ENCODE measurements at places on chromosomes 3 and 15.

DNA sequence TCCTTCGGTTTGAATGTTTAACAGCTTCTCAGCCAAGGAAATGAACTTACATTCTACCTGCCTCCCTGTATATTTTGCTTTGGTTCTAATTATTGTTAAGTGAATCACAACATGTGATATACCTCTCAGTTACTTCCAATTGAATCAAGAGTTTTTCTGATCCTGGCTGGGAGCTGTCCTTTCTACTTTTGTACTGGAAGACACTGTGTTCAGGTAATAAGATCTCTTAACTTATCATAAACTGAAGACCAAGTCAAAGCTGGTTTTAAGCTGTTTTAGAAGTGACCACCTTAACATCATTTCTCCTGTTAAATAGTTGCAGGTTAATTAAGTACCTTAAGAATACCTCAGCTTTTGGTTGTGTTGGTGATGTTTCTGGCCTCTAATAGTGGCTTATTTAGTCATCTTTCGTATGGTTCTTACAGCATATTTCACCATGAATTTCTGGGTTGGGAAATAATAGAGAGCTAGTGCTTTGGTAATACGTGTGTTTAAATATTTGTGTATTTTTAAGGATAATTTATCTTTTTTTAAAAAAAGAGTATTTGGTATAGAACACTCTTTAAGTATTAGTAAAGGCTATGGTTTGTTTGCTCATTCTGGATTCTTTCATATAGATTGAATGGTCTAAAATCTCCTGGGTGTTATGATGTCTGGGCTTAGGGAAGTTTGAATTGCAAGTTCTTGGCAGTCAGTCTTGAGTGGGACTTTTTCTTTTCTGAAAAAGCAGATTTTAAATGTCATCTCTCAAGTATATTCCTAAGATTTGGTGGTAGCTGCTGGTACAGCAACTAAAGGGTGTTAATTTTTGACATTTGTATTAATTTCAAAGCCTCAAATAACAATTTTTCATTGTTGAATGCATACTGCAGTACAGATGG is 1.6 kb downstream of the RAB8B start:
- H3K27ac ChIP-seq, result no peak overlapping the region
- H3K36me3 ChIP-seq, result no peaks in the 10 kb centered on the region
- H3K4me3 ChIP-seq, result peak overlapping the region; percentile 92
- peaks cover 5% of the 10 kb centered on the region for H3K4me1 ChIP-seq
- peaks cover 7% of the 10 kb centered on the region for H3K27me3 ChIP-seq
- DNase-seq, result no peak

DNA sequence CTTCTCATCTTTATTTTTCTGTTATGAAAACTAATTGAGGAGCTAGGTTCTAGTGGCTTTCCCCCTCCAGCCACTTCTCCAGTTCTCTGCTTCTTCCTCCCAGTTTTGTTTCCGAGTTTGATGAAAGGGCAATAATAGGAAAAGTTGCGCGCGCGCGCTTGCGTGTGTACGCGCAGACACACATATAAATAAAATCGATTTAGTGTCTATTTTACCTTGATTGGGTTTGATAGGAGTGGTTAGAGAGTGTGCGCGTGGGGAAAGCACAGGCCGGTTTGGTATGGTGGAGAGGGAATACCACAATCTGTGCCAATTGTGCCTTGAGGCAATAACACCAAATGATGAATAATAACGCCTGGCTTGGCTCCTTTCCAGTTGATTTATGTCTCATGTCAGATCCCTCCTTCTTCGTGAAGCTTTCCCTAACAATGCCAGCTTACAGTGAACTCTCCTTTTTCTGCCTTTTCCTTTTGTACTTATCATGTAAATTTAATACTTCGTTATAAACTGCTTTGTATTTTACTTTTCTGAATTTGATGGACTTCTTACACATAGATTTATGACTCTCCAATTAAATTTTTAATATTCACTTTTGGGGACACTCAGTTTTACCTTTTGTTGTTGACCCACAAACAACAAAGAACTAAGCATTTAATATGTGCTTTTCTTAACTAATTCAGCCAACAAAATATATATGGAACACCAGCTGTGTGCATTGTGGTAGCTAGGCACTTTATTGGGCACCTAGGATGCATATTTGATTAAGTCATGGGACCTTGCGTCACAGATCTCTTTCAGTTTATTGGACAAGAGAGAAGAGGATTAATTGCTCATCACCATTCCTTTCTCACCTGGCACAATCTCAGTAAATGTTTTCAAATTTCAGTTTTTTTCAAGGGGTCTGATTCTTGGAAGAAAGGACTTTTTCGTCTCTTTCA is 1.7 kb downstream of the TIPARP start:
- H3K27me3 ChIP-seq, result no peaks in the 10 kb centered on the region
- H3K4me1 ChIP-seq, result peaks cover 4% of the 10 kb centered on the region
- DNase-seq, result no peak
- H3K27ac ChIP-seq, result no peak overlapping the region
- peaks cover 35% of the 10 kb centered on the region for H3K36me3 ChIP-seq
- peak overlapping the region; percentile 92 for H3K4me3 ChIP-seq

DNA sequence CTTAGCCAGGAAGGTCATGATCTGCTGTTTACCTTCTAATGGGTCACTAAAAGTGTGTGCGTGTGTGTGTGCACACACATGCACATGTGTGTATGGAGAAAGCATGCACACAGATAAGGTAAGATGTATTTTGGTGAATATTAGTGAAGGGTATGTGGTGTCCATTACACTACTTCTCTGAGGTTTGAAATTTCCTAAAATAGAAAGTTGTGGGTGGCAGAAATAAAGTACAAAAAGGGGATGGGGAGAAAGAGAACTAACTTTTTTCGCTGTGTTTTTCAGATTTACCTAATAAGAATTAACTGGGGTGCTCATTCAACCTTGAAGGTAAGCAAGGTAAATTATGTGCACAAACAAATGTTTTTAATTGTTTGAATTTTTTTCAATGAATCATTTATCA is 24.4 kb upstream of the NR2E3 start:
- H3K4me3 ChIP-seq, result no peak overlapping the region
- no peak overlapping the region for H3K27ac ChIP-seq
- no peaks in the 10 kb centered on the region for H3K36me3 ChIP-seq
- no peaks in the 10 kb centered on the region for H3K27me3 ChIP-seq

- H3K27me3 ChIP-seq, result no peaks in the 10 kb centered on the region
- no peaks in the 10 kb centered on the region for H3K36me3 ChIP-seq
- H3K4me3 ChIP-seq, result no peak overlapping the region
- peaks cover 7% of the 10 kb centered on the region for H3K4me1 ChIP-seq
- DNase-seq, result no peak
Measured at GRCh38 chr15:77219841-77220240, 148.9 kb upstream of the TSPAN3 start.

GRCh38 chr15:48671103-48672022 is 25.9 kb upstream of the FBN1 start:
- no peaks in the 10 kb centered on the region for H3K36me3 ChIP-seq
- no peak overlapping the region for H3K27ac ChIP-seq
- H3K4me3 ChIP-seq, result no peak overlapping the region
- H3K27me3 ChIP-seq, result no peaks in the 10 kb centered on the region

- no peaks in the 10 kb centered on the region for H3K4me1 ChIP-seq
- no peaks in the 10 kb centered on the region for H3K27me3 ChIP-seq
Measured at GRCh38 chr3:104951426-104951825, 415.3 kb upstream of the ALCAM start.

DNA sequence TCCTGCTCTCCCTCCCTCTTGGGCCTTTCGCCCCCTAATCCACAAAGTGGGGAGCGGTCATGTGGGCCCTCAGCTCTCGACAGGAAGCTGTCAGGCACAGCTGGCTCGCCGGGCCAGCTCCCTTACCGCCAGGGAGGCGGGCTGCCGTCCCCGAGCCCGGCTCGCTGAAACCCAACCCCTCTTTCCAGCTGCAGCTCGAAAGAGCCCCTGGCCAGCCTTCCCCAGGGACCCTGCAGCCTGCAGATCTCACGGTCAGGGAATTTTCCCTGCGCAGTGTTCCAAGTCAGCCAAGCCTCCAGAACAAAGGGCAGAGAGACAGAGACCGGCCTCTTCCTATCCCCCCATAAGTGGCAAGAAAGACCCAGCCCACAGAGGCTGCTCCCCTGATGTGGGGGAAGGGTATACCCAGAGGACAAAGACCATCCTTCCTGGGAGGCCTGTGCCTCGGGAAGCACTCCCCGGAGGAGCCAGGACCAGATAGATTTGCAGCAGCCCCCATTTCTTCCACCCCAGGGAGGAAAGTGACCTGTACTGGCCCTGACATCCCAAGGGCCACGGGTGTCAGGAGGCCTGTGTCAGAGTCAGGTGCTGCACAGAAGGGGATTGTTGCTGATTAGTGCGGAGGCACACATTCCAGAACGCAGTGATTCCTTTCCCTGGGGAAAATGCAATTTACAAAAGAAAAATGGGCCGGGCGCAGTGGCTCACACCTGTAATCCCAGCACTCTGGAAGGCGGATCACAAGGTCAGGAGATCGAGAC is 32.6 kb downstream of the MAGEF1 start:
- peaks cover 16% of the 10 kb centered on the region for H3K4me1 ChIP-seq
- peaks cover 7% of the 10 kb centered on the region for H3K27me3 ChIP-seq
- peak overlapping the region; percentile 74 for H3K27ac ChIP-seq
- no peak overlapping the region for H3K4me3 ChIP-seq
- H3K36me3 ChIP-seq, result no peaks in the 10 kb centered on the region

GRCh38 chr3:122318620-122319019 is 6.4 kb upstream of the CSTA start:
- no peaks in the 10 kb centered on the region for H3K4me1 ChIP-seq
- H3K4me3 ChIP-seq, result no peak overlapping the region
- no peak overlapping the region for H3K27ac ChIP-seq
- H3K27me3 ChIP-seq, result peaks cover 38% of the 10 kb centered on the region

- no peak overlapping the region for H3K27ac ChIP-seq
- no peaks in the 10 kb centered on the region for H3K36me3 ChIP-seq
- no peak for DNase-seq
- H3K4me1 ChIP-seq, result peaks cover 7% of the 10 kb centered on the region
- no peak overlapping the region for H3K4me3 ChIP-seq
- no peaks in the 10 kb centered on the region for H3K27me3 ChIP-seq
Measured at GRCh38 chr3:128188956-128189355, 35.7 kb downstream of the EEFSEC start.

DNA sequence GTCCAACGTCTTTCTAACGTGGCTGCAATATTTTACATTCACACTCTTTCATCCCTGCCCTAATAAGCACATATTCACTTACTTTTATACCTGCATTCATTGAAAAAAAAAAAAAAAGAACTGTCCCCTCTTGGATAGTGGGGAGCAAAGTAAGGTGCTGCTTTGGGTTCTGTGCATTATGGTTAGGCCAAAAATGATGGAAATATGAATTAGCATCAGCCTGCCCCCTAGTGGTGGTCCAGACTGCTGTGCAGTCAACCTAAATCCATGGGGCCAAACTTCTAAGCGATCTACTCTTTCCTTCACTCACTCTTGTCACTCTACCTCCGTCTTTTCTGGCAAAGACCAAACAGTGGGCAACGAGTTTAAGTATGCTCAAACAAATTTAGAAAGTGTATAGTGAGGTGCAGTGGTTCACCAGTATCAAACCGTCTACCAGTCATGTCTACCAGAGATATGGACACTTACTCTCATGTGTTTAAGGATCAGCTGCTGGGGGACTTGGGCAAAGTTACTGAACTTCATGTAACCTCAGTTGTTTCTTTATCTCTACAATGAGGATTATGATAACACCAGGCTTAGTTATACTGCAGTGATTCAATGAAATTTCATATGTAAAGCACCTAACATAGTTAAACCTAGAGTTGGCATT is 61.5 kb upstream of the GRM7 start:
- no peaks in the 10 kb centered on the region for H3K36me3 ChIP-seq
- no peaks in the 10 kb centered on the region for H3K27me3 ChIP-seq
- no peaks in the 10 kb centered on the region for H3K4me1 ChIP-seq
- H3K4me3 ChIP-seq, result no peak overlapping the region
- no peak overlapping the region for H3K27ac ChIP-seq
- DNase-seq, result peak; percentile 71

- H3K27me3 ChIP-seq, result no peaks in the 10 kb centered on the region
- H3K4me1 ChIP-seq, result no peaks in the 10 kb centered on the region
- no peak overlapping the region for H3K27ac ChIP-seq
- DNase-seq, result peak; percentile 72
Measured at GRCh38 chr15:98174286-98174685, 213.8 kb downstream of the ARRDC4 start.

GRCh38 chr15:90059208-90059985 is 42.9 kb downstream of the IDH2 start:
- H3K4me3 ChIP-seq, result no peak overlapping the region
- no peaks in the 10 kb centered on the region for H3K36me3 ChIP-seq
- no peak overlapping the region for H3K27ac ChIP-seq
- peaks cover 16% of the 10 kb centered on the region for H3K4me1 ChIP-seq
- peak; percentile 90 for DNase-seq
- H3K27me3 ChIP-seq, result no peaks in the 10 kb centered on the region

- H3K4me3 ChIP-seq, result no peak overlapping the region
- no peaks in the 10 kb centered on the region for H3K27me3 ChIP-seq
- no peak overlapping the region for H3K27ac ChIP-seq
Measured at GRCh38 chr15:58524247-58524646, 92.5 kb downstream of the LIPC start.

DNA sequence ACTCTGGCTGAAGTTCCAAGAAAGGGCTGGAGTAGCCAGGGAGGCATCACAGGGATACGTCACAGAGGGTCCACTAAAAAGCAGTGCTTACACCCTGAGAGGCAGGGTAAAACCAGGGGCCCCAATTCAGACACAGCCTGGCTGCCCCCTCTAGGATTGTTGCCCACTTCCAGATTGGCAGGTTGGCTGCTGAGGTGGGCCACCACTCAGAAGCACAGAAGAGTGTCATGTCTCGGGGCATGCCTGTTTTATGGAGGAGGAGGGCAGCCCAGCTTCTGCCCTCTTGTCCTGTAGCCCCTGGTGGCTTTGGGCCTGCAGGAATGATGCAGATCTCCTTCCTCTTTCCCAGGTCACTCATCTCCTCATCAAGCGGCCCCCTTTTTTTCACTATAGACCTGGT is 24.0 kb downstream of the NOX5 start:
- no peaks in the 10 kb centered on the region for H3K27me3 ChIP-seq
- no peak overlapping the region for H3K4me3 ChIP-seq
- no peak overlapping the region for H3K27ac ChIP-seq

DNA sequence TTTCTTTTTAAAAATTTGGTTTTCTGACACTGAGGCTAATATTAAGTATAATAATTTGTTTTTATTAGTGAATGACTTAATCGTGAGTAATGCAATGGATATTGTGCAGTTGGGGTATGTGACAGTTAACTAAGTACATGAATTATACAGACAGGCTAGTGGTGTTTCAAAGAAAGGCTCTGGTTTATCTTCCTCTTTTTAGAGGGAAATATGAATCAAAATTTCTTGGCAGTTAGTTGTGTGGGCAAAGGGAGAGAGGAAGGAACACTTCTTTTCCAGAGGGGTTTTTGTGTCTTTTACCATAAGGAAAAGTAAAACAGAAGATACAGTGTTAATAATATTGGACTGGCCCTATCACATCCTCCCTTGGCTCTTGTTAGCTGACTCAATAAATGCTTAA is 2.7 kb downstream of the ZNF654 start:
- H3K27ac ChIP-seq, result no peak overlapping the region
- no peaks in the 10 kb centered on the region for H3K4me1 ChIP-seq
- H3K36me3 ChIP-seq, result peaks cover 6% of the 10 kb centered on the region
- no peak for DNase-seq
- H3K4me3 ChIP-seq, result no peak overlapping the region
- H3K27me3 ChIP-seq, result no peaks in the 10 kb centered on the region

- no peak overlapping the region for H3K4me3 ChIP-seq
- no peak for DNase-seq
- peaks cover 9% of the 10 kb centered on the region for H3K4me1 ChIP-seq
- no peaks in the 10 kb centered on the region for H3K36me3 ChIP-seq
- H3K27me3 ChIP-seq, result no peaks in the 10 kb centered on the region
- H3K27ac ChIP-seq, result no peak overlapping the region
Measured at GRCh38 chr3:117408811-117409210, 699.2 kb downstream of the TUSC7 start.

GRCh38 chr3:18390024-18390660 is 35.0 kb downstream of the SATB1 start:
- H3K4me1 ChIP-seq, result no peaks in the 10 kb centered on the region
- H3K36me3 ChIP-seq, result peaks cover 21% of the 10 kb centered on the region
- H3K4me3 ChIP-seq, result no peak overlapping the region
- DNase-seq, result no peak
- H3K27me3 ChIP-seq, result no peaks in the 10 kb centered on the region

Measured in endodermal cell (in vitro differentiated cells).